Effector CD4-positive, alpha-beta T cell (primary cell): ENCODE measurements at places on chromosomes 16 and 17.

DNA sequence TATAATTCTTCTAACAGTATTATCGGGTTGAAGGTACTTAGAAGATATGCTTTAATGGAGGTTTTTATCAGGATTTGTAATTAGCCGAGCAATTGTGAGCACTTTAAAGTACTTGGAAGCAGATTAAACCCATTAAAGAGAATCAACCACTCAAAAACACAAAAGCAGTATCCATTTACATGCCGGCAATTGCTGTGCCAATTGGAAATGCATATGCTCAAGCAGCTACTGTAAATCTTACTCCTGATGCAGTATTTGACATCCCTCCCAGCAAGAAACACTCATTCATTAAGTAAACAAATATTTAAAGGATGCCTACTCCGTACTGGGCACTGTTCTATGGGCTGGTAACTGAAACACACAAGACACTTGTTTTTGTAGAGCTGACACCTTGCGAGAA is 11.4 kb upstream of the CCL1 start:
- DNase-seq: no peak

GRCh38 chr16:9666834-9667480 is 515.3 kb downstream of the GRIN2A start:
- DNase-seq: no peak

DNA sequence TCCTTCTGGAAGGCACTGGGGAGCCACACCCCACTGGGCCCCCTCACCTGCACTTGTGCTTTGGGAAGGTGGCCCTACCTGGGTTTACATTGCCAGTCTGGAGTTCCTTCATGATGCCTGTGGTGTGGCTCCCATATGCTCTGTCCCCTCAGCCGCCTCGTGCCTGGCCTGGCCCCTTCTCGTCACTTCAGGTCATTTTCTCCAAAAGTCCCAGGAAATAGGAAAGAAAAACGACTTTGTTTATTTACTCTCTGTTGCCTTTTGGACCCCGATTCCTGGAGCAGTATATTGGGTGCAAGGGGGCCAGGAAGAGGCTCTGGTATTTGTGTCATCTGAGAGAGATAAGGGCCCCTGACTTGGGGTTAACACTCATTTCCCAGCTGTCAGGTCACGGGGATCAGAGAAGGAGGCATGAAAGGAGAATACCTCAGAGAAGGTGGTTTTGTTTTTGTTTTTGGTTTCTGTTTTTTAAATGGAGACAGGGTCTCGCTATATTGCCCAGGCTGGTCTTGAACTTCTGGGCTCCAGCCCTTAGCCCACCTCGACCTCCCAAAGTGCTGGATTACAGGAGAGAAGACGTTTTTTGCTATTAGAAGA is 4.7 kb downstream of the SOCS3 start:
- DNase-seq: peak; percentile 40

DNA sequence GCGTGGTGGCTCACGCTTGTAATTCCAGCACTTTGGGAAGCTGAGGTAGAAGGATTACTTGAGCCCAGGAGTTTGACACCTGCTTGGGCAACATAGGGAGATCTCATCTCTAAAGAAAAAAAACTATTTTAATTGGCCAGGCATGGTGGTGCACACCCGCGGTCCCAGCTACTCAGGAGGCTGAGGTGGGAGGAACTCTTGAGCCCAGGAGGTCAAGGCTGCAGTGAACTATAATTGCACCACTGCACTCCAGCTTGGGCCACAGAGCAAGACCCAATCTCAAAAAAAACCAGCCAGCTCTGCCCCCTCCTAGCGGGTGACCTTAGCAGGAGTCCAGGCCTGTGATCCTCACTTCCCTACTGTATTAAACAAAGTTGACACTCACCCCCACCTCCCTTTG is 5.9 kb upstream of the HS3ST6 start:
- DNase-seq: no peak

DNA sequence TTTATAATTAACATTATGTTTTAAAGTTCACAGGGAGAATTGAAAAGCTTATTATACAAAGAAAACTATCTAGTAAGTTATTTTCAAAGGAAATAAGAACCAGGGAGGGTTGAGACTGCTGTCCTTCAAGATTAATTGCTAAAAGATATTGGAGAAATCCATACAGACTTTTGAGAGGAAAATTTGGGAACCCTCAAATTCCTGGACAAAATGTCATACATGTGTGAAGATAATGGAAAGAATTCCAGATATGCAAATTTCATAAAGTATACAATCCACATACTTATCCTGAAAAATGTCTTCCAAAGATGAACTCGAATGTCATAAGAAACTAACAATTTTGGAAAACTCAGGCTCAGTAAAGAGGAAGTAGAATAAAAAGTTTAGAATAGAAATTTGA is 213.8 kb downstream of the HS3ST3A1 start:
- DNase-seq: no peak

DNA sequence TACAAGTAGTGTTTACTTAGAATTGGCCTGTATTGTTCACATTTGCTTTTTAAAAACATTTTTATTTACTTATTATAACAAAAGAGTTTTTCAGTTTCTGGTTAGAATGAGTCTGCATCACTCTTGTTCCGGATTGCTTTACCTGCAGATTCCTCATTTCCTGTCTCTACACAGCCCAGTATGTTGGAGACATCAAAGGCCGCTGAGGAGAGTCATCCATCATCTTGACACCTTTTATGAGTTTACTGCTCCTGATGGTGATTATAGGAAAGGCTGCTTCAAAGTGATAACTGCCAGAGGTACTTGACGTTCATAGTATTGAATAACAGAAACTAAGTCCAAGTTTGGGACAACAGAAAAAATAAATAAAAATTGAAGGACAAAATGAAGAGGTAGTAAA is 490.5 kb upstream of the CA10 start:
- DNase-seq: no peak

DNA sequence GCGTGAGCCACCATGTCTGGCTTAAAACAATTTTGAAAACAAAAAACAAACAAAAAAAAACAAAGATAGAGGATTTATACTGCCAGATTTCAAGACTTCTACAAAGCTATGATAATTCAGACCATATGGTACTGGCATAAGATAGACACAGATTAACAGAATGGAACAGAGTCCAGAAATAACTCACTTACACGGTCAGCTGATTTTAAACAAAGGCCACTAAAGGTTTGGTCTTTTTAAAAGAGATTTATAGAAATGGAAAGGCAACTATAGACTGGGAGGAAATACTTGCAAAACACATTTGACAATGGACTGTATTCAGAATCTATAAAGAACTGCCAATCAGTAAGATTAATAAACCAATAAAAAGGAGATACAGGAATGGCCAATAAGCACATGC is 48.6 kb upstream of the MNT start:
- no peak for DNase-seq

DNA sequence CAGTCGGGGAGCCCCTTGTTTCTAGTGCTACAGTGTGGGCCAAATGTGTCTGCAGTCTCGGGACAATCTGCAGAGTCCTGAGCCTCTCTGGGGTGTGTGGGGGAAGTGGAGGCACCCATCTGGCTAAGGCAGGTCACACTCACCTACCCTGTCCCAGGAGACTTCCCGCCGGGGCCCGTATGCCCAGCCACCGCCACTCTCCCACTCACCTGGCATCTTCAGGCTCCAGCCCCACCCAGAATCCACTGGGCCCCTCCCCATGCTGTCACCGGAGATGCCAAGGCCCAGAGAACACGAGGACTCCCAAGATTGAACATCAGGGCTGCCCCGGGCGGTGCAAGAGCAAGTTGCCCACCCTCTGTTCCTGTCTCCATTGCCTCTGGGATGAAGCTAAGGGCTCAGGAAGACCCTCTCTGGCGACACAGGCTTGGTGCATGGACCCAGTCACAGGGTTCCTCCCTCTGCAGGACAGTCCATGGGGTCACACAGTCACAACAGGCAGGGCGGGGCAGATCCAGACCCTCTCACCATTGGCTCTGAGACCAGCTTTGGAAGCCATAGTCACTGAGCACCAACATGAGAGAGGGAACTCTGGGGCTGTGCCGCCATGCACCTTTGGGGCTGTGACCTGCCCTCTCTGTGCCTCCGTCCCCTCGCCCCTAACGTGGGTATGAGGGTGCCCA is 38.1 kb downstream of the SREBF1 start:
- no peak for DNase-seq

DNA sequence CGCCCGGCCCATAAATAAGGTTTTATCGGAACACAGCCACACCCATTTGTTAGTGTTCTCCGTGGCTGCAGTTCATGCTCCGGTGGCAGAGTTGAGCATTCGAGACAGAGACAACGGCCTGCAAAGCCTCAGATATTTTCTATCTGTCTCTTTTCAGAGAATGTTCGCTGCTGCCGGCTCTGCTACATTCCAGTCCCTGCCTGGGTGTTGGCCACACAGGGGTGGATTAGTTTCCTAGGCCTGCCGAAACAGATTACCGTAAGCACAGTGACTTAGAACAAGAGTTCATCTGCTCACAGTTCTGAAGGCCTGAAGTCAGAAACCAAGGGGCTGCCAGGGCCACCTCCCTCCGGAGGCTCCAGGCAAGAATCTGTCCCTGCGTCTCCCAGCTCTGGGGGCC is 19.1 kb upstream of the GSG1L start:
- DNase-seq: no peak

DNA sequence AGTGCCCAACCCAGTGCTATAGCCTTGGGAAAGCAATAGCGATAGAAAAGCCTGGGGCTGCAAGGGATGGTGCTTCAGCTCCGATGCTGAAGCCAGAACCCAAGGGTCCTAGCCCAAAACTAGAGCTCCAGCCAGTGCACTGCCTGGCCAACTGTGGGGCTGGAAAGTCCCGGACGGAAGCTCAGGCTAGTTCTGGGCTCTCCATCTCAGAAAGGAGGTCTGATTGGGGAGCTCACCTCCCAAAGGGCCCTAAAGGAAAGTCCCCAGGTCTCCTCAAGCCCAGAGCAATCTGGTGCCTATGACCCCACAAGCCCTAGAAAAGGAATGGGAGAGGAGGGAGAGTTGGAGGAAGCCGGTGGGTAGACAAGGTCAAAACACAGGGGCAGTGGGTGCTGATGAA is 2.0 kb upstream of the ABCC3 start:
- no peak for DNase-seq

DNA sequence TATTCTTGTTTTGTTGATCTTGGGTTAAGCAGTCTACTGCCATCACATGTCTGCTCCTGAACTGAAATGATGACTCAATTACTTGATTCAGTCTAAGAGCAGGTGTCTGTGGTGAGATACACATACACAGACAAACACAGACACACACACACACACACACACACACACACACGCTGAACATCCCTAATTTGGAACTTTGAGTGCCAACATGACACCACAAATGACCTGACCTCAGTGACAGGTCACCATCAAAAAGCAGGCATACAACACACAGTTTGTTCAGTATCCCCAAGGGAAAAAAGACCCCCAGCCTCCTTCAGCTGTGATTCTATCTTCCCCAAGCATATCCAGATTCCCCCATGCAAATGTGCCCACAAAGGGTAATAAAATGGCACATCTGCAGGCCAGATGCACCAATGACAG is 130.1 kb upstream of the TMEM97 start:
- no peak for DNase-seq

DNA sequence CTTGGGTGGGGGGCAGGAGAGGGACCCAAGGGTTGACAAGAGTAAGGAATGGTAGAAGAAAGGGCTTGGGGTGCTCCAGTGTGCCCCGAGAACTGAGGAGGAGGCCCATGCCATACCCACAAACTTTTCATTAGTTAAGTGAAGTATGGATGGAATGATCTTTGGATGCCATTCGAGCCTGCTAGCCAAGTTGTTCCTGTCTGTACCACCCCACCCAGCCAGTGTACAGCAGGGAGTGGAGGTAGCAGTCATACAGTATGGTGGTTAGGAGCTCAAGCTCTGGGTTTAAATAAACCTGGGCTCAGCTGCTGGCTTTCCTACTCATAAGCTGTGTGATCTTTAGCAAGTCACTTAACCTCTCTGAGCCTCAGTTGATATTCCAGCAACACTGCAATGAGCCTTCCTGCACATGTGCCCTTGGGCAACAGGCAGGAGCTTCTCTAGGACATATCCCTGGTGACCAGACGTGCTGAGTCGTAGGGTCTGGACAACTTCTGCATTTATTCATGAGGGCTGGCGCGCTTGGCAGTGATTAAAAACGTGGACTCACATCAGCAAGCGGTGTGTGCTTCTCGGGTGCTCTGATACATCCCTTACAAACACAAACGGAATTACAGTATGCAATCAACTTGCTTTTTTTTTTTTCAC is 22.9 kb downstream of the ITPRIPL2 start:
- no peak for DNase-seq

GRCh38 chr16:21260870-21261791 is 17.0 kb downstream of the CRYM start:
- DNase-seq: no peak

DNA sequence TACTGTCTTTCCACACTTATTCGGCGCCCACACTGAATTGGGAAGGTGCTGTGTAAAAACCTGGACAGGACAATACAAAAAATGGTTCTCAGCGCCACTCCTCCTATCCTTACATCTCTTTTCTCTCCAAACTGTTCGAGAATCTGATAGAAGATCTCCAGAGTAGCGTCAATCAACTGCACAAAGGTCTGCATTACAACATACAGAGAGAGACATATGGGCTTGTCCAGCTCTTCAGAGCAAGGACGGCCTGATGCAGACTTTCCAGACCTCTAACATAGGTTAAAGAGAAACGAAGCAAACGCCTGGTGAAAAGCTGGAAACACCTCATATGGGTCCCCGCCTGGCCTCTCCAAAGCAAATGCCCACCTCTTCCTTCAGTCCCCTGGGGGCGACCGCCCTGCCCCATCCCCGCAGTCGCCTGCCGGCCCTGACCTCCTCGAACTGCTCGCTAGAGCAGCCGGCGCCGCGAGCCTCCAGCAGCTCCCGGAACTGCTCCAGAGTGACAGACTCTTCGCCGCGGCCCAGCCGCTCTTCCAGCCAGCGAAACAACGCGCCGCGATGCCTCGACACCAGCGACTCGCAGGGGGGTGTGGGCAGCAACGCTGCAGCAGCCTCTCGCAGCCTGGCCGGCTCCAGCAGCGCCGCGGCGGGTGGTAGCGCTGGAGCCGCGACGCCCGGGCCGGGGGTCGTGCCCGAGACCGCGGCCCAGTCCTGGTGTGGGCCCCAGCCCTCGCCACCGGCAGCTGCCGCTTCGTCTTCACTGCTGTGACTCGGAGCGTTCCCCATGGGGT is 526 bp downstream of the ZZEF1 start:
- peak; percentile 36 for DNase-seq

GRCh38 chr16:28042811-28043210 is 20.7 kb downstream of the GSG1L start:
- no peak for DNase-seq

DNA sequence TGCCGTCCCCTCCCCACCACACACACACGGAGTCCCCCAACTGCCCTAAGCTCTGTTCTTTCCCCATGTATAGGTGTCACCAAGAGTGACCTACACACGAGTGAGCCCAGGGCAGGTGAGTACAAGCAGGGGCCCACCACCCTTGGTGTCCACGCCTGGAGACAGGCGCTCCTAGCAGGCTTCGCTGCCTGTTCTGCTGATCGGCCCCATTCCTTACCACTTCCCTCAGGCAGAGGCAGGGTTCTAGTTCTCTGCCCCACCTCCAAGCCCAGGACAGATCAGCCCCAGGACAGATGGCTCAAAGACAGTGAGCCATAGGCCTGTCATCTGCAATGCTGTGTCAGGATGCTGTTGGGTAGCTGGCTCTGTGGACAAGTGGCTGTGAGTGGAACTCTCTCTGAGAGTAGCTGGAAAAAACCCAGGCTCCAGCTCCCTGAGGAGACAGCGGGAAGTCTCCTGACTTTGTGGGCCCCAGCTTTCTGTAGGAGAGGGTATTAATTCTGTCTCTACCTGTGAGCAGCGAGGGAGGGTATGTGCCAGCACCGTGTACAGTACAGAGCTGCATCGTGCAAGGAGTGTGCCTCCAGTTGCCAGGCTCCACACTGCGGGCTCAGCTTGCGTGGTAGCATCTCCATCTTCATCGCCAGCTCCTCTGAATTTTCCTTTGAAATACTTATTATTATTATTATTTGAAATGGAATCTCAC is 897 bp downstream of the TP53I13 start:
- no peak for DNase-seq

- DNase-seq: no peak
These were observed 99.3 kb downstream of the METRNL start for GRCh38 chr17:83178533-83179304.
